Smooth muscle cell of bladder (primary cell): ENCODE measurements at places on chromosomes 13 and 19. TPM values are rescaled to one million over a fixed set of nuclear protein-coding genes. Genes with fewer than 3 reads are reported as not detected.

CD70 gene
- total RNA-seq, result not detected in 2 replicates

TEX29 gene
- total RNA-seq, result 0.09 and 0.28 TPM in 2 replicates

TNFRSF19 gene
- 5.7 and 11.9 TPM in 2 replicates for total RNA-seq

IGLON5 gene
- total RNA-seq, result not detected in 2 replicates

BRCA2 gene
- 1.0 and 1.7 TPM in 2 replicates for total RNA-seq

SLC1A6 gene
- not detected in 2 replicates for total RNA-seq

WIZ gene
- 3.4 and 4.5 TPM in 2 replicates for total RNA-seq

TPTE2 gene
- total RNA-seq, result 0.09 TPM in 1 of 2 replicates, not detected in the other

ANO8 gene
- 1.6 and 3.0 TPM in 2 replicates for total RNA-seq

ZNF135 gene
- total RNA-seq, result 4.2 and 5.0 TPM in 2 replicates

ZNF439 gene
- total RNA-seq, result 5.8 and 6.0 TPM in 2 replicates

ZNF708 gene
- 3.2 and 3.8 TPM in 2 replicates for total RNA-seq

SLC6A16 gene
- 0.09 TPM in 1 of 2 replicates, not detected in the other for total RNA-seq

PNMA8A gene
- 1.4 and 2.1 TPM in 2 replicates for total RNA-seq

C19orf81 gene
- not detected in 2 replicates for total RNA-seq

SLC39A3 gene
- 23.3 and 32.4 TPM in 2 replicates for total RNA-seq

CYP4F3 gene
- not detected in 2 replicates for total RNA-seq

FSD1 gene
- 5.4 and 5.7 TPM in 2 replicates for total RNA-seq

PKN1 gene
- total RNA-seq, result 101 and 143 TPM in 2 replicates

ZNF177 gene
- total RNA-seq, result 1.2 and 1.4 TPM in 2 replicates

ZNF559 gene
- 10.0 and 10.4 TPM in 2 replicates for total RNA-seq

MIA gene
- total RNA-seq, result 0.18 TPM in 1 of 2 replicates, not detected in the other

CEACAM5 gene
- total RNA-seq, result not detected in 2 replicates

LIM2 gene
- not detected in 2 replicates for total RNA-seq

NLRP11 gene
- not detected in 2 replicates for total RNA-seq

FGF22 gene
- under 0.01 and 0.09 TPM in 2 replicates for total RNA-seq

RDH8 gene
- total RNA-seq, result not detected in 2 replicates

LHFPL6 gene
- total RNA-seq, result 66.8 and 111 TPM in 2 replicates

SPACA4 gene
- total RNA-seq, result 0.14 TPM in 1 of 2 replicates, not detected in the other
